ENCODE measurements at places on chromosomes 5 and 9.

DNA sequence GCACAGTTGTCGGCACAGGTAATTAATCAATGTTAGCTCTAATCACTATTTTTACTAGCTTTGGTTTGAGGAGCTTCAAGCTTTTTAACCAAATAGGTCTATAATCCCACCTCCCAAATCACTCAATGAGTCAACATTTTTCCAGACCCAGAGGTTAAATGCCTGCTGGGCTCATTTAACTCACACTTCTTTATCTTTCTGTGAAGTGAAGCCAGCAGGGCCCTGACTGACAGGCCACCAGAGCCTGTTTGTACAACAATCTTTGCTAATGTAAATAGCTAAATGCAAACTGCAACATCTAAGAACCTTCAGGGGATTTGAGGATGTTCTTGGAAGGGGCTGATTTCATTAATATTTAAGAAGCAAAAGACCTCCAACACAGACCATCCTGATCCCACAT, 98.4 kb upstream of the NREP start:
- DNase-seq: no peak

- DNase-seq: no peak
These were observed 503.6 kb downstream of the SEMA5A start for GRCh38 chr5:9042241-9042640.

GRCh38 chr5:147427521-147428401, 82.1 kb downstream of the DPYSL3 start:
- DNase-seq: no peak

- no peak for DNase-seq
These were observed 1.3 kb downstream of the SH3GL2 start for GRCh38 chr9:17580119-17580518.

DNA sequence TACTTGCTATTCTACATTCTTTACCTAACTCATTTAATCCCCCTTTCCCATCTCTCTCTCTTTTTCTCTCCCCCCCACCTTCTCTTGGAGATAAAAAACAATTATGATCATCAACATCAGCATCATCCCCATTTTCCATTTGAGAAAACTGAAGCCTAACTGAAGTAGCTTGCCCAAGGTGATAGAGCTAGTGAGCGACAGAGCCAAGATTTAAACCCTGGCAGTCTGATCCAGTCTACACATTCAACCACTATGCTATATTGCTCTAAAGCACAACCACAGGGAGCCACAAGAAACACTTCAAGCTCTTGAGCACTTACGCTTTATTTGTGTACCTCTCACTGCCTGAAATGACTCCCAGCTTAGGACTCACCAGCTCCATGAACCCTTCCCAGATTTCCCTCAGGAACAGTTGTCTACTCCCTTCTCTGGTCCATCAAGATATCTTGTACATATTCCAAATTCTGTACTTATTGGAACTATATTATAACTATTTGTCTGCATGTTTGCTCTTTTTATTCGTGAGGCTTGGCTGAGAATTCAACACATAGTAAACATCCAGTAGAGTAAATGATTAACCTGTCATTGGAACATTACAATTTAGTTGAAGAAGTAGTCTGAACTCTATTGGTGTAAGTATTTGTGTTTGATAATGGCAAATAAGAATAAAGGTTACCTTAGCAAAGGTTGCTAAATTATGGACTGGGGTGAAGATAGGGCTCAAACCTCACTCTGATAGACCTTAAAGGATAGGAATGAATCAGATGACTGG, 164.8 kb downstream of the EFNA5 start:
- no peak for DNase-seq

- no peak for DNase-seq
These were observed 16.1 kb downstream of the CSNK1G3 start for GRCh38 chr5:123528065-123528464.

DNA sequence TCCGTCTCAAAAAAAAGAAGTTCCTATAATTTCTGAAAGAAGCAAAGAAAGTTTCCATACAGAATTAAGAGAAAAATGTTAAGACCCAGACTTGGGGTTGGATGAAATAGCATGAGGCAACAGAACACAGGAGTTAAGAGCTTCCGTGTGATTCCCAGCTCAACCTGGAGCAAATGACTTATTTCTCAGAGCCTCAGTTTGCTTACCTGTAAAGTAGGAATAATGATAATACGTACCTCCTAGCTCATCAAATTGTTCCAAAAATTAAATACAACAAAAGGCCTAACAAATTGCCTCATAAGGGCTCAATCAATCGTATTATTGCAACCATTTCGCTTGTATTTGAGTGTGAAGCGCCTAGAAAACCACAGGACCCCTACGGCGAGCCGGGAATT, 600 bp upstream of the GPR107 start:
- no peak for DNase-seq

GRCh38 chr5:171454549-171454948, 35.1 kb downstream of the FGF18 start:
- DNase-seq: no peak

All from HTR-8/SVneo (cell line).